Panc1 (cell line): ENCODE measurements at places on chromosomes 4 and X. TPM values are rescaled to one million over a fixed set of nuclear protein-coding genes. Genes with fewer than 3 reads are reported as not detected.

Gene SPACA5
- total RNA-seq: not detected

Gene PDE6B
- 6.5 TPM for total RNA-seq

DNA sequence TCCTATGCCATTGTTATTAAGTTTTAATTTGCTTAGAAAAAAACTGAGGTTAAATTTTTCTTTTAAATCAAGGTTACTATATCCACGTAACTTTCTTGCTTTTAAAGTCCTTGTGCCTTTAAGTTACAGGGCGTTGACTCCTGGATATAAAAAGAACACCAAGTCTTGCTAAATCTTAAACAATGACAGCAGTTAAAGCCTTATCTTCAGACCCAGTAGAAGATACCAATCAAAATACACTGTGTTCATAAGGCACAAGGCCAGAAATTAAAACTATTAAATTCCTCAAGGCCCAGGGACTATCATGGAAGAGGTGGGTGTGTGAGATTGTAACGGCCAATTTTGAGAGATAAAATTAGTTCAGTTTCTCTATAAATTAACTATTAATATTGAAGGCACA is 60.4 kb downstream of the PAGE2 start:
- H3K27me3 ChIP-seq: no peaks in the 10 kb centered on the region
- no peaks in the 10 kb centered on the region for H3K36me3 ChIP-seq
- no peak overlapping the region for H3K4me3 ChIP-seq
- no peaks in the 10 kb centered on the region for H3K4me1 ChIP-seq
- no peak for DNase-seq

DNA sequence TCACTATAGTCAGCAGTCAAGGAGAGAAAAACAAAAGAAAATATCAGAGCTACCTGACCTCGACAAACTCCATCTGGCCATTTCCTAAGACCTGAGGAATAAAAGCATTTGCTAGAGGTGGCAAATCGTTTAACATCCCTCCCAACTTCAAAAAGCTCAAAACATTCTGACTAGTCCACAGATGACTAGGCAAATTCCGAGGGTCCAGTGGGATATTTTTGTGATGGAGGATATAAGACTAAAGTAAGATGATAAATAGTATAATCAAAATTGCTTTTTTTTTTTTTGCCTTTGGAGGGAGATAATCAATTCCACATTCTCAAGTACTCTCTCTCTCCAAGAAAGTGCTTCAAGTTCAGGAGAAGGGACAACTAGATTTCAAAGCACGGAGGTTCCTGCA is 119.1 kb upstream of the ETNPPL start:
- H3K4me3 ChIP-seq: no peak overlapping the region
- DNase-seq: no peak
- no peaks in the 10 kb centered on the region for H3K36me3 ChIP-seq
- H3K27ac ChIP-seq: no peak overlapping the region

DNA sequence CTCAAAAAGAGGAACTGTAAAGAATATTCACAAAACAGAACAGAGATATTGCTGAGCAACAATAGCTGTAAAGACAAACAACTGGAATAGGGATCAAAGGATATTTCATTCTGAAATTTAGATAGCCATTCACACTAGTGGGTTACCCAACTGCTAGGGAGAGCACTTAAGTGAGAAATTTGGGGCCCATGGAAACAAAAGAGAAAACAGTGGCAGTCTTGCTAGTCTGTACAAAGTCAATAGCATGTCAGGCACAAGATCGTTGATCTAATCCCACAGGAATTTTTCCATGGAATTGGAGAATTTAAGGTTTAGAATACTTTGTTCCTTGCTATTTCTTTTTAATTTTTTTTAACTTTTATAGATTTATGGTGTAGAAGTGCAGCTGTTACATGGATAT is 467.0 kb downstream of the PCDH18 start:
- H3K27me3 ChIP-seq: no peaks in the 10 kb centered on the region
- no peaks in the 10 kb centered on the region for H3K36me3 ChIP-seq
- H3K27ac ChIP-seq: no peak overlapping the region
- DNase-seq: no peak
- H3K4me1 ChIP-seq: no peaks in the 10 kb centered on the region
